CD4-positive, alpha-beta T cell treated with Interleukin-2 at 100 ng/mL for 4 hours (primary cell): ENCODE measurements at places on chromosomes 6 and 20.

DNA sequence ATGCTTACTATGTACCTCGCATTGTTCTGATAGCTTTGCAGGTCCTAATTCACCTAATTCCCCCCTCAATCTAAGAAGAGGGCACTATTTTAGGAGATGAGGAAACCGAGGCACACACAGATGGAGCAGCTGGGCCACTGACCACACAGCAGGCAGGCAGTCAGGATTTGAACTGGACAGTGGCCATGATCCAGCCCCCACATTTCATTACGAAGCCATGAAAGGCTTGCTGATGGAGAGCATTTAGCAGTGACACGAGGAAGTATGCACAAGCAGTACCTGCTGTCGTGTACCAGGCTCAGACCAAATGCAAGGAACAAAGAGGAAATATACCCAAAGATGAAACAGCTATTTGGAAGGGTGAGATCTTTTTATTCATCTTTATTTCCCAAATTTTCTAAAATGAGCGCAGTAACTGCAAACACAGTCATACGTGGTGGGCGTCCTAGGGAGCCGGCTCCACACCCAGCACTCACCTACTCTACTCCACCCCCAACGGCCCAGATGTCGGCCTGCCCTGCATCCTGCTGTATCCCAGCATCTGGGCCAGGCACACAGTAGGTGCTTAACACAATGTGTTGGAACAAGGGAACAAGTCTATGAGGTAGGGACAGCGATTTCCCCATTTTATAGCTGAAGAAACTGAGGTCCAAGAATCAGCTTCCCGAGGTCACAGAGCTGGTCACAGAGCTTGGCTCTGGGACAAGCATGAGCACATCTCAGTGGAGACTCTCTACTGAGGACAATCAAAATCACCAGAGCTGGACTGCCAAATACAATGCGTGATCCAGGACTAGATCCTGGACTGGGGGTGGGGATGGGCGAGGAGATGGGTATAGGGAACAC lies 15.0 kb downstream of the PREX1 start:
- no peak for DNase-seq

DNA sequence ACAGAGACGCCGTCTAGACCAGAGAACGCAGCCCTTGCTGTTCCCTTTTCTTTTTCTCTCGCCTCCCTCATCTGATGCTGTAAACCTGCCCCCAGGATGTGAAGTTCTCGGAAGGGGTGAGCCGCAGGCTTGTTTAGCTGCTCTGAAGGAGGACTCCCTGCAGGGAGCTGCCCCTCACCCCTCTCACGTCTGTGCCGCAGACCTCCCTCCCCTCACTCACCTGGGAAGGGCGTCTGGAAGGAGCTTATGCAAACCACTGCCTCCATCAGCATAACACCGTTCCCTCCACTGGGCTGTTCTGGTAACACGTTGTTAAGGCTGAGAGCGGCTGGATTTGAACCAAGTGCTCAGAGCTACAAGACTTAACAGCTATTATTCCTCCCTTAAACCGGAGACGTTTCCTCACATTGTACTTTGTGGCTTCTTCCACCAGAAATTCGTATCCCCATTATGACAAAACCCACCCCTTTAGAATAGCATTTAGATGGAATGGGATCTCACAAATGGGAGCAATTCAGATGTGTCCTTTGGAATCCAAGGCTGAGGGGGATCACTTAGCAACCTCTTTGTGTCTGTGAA lies 99.8 kb downstream of the SMOC2 start:
- no peak for DNase-seq

GRCh38 chr6:91482498-91482897 lies 895.6 kb upstream of the MAP3K7 start:
- no peak for DNase-seq

- DNase-seq, result no peak
Measured at GRCh38 chr20:5474646-5475550, 158.1 kb upstream of the PROKR2 start.

- DNase-seq, result no peak
Measured at GRCh38 chr20:59255256-59255655, 45.2 kb upstream of the EDN3 start.

DNA sequence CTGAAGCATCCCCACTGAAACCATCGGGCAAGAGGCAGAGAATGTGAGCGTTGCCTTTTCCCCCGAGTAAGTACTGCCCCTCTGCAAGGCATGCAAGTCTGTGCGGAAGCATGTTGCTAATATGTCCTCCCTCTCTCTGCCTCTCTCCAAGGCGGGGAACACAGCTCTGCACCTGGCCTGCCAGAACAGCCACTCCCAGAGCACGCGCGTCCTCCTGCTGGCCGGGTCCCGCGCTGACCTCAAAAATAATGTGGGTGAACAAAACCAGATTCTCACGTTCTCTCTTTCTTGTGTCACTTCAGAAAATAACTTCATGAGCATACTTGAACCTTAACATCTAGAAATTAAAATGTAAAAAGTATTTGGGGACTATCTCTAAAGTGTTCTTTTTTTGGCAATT lies 26.4 kb downstream of the LYRM2 start:
- no peak for DNase-seq

DNA sequence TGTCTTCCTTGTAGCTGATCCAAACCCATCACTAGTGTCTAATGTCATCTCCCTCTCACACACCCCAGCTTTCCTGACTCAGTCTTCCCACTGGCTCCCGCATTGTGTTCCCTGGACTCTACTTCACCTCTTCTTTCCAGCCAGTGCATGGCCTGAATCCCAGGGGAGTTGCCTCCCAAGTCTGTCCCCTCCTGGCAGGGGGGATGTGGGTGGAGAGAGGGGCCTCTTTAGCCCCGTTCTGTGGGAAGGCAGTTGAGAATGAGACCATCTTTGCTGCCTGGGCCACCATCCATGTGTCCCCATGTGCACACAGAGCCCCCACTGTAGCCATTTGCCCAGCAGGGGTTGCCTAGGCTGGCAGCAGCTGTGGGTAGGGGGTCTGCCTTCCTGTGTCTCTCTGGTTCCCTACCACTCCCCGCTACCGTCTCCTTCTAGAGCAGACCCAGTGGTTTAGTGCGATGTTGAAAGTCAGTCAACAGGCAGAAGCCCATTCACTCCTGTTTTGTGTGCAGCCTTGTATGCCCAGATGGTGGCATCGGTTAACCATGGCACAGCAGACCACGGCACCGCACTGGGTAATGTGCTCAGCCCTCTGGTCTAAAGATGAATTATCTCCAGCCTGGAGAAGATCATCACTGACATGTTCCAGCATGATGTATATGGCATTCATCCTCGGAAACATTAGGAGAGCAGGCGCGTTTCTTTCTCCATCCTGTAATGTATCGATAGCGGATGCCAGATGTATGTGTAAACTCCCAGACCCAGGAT lies 178.8 kb upstream of the SNX9 start:
- no peak for DNase-seq

DNA sequence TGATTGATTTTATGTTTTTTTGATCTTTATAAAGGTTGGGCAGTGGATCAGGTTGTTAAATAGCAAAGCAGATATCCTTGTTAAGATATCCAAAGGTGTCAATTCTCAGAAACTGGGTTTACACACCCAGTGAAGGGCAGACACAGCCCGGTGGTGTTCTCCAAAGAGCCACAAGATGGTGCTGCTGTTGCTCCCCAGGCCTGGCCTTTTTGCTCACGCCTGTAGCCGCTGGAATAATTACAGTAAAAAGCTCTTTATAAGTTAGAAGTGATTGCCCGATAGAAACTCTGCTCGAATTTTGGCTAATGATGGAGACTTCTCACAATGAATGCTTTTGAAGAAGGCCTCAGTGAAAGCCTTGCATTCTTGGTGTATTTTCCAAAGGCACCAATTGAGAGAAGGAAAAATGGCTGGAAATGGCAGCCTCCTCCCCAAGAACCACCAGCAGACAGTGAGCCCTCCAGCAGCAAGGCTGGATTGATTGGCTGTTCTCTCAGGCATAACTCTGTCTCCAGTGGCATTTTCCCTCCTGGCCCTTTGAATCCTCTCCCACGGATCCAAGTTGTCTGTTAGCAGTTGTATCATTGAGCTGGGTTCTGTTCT lies 120.5 kb upstream of the CHD6 start:
- peak; percentile 5 for DNase-seq

GRCh38 chr20:16189371-16189770 lies 383.9 kb downstream of the KIF16B start:
- no peak for DNase-seq

DNA sequence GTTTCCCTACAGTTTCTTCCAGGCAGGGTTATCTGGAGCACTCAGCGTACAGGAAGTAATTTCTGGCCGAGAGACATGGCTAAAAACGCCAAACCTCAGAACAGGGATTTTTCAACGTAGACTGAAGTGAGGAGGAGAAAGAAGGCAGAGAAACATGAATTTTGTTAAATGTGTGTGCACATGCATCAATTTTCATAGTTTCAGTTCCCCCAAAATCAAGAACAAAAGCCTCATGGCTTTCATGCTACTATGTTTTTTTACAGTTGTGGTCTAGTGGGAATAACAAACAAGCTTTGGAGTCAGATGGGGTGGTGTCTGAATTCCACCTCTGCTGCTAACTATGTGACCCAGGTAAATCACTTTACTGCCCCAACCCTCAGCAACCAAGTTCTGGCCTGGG lies 4.9 kb downstream of the TOMM34 start:
- DNase-seq, result no peak

- DNase-seq, result no peak
Measured at GRCh38 chr6:35473075-35473849, 5.1 kb downstream of the RPL10A start.

DNA sequence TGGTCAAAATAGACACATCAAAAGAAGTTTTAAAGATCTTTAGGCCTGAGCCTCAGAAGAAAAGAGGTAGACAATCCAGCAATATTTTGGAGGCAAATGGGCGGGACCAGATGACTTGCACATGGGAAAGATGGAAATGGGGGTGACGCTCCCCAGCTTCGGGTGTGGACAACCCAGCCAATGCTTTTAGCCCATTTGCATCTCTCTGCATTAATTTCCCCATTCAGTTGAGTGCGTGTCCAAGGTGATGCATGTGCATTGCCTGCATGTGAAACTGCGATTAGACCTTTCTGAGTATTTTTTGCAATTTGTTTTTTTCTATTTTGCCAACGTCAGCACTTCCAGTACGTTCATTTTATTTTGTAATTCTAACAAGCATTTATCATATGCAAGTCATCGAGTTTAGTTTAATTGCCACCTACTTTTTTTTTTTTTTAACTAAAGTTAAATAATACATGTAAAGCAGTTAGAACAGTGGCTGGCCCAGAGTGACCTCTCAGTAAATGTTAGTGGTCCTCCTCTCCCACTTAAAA lies 24.2 kb downstream of the PDRG1 start:
- no peak for DNase-seq

GRCh38 chr20:53316206-53316937 lies 277.3 kb downstream of the ZNF217 start:
- DNase-seq, result no peak

DNA sequence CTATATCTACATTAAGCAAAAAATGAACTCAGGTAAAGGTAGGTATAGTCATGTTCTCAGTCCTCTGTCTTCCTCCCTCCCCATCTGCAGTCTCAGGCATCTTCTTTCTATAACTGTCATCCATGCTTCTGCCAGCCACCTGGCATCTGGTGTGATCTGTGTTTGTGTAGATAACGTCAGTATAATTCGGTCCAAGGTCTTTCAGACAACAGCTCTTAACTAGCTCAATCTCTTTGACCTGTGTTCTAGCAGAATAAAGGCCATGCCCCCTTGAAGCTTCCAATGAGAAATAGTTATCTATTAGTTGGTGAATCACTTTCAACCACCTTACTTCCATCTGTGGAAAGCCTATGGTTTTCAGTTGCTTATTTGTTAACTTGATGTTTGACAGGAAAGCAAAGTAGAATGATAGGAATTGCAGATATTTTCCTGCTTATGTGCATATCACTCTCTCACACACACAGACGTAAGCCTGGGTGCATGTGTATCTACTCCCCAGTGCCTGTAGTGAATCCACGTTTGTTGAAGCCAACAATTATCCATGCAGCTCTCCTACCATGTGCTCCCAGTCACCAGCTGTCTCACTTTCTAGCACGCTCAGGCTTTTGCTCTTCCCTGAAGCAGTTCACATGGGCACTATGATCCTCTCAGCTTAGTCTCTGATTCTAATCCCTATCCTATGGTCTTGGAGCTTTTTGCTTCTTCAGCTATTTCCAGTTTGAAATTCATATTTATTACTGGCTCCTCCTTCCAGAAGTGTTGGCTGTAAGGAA lies 433.7 kb upstream of the MANEA start:
- no peak for DNase-seq

- no peak for DNase-seq
Measured at GRCh38 chr6:89630488-89630887, 8.1 kb downstream of the LYRM2 start.

DNA sequence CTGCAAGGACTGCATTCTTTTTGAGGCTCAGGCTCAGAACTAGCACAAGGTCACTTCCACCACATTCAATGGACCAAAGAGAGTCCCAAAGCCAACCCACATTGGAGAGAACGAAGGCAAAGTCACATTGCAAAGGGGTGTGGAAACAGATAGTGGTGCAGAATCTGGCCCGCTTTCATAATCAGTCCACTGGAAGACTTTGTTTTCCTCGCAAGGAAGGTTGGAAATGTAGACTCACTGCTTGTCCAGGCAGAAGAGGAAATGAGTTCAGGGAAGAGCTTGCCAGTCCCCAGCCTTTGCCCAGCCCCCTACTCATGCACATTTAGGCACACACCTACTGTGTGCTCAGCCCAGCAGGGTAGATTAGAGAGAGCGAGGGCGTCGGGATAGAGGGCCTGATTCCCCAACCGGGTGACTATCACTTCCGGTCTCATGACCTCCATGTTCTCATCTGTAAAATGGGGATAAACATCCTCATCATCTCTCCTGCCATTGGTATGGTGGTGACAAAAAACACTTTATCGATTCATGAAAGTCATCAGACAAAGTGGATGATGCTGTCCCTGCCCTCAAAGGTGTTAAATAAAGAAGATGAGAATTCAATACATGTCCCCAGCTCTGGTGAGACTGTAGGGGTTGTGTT lies 24.3 kb upstream of the CCN5 start:
- DNase-seq, result no peak

GRCh38 chr6:21245488-21245887 lies 348.1 kb upstream of the SOX4 start:
- no peak for DNase-seq

DNA sequence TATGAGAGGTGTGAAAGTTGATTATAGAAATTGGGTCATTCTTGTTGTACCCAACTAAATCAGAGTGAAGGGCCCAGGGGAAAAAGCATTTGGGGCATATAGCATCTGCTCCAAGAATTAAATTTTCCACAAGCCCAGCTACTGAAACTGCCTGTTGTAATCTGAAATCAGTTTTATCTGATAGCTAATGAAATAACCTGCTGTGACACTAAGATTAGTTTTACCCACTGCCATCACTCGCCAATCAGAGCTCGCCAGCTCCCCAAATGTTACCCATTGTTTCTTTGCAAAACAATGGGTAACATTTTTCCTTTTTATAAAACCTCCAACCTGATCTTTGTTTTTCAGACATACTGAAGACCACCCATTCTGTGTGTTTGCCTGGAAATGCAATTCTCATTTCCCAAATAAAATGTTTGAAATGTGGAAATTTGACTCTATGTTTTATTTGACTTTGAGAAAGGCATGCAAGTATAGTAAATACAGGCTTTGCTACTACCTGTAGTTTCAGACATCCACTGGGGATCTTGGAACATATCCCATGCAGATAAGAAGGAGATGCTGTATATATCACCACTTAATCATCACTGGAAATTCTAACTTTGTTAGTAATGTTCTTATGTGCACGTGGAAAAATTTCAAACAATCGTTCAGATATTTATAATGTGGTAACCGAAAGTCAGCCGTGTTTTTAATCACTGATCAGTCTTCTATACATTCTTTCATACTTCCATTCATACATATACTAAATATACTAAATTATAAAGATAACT lies 6.3 kb upstream of the AHI1 start:
- no peak for DNase-seq
